ENCODE measurements at places on chromosomes 4 and X. TPM values are rescaled to one million over a fixed set of nuclear protein-coding genes. Genes with fewer than 3 reads are reported as not detected.
A peak's percentile ranks its signal among the peaks of the same experiment; 100 is the strongest.

DNA sequence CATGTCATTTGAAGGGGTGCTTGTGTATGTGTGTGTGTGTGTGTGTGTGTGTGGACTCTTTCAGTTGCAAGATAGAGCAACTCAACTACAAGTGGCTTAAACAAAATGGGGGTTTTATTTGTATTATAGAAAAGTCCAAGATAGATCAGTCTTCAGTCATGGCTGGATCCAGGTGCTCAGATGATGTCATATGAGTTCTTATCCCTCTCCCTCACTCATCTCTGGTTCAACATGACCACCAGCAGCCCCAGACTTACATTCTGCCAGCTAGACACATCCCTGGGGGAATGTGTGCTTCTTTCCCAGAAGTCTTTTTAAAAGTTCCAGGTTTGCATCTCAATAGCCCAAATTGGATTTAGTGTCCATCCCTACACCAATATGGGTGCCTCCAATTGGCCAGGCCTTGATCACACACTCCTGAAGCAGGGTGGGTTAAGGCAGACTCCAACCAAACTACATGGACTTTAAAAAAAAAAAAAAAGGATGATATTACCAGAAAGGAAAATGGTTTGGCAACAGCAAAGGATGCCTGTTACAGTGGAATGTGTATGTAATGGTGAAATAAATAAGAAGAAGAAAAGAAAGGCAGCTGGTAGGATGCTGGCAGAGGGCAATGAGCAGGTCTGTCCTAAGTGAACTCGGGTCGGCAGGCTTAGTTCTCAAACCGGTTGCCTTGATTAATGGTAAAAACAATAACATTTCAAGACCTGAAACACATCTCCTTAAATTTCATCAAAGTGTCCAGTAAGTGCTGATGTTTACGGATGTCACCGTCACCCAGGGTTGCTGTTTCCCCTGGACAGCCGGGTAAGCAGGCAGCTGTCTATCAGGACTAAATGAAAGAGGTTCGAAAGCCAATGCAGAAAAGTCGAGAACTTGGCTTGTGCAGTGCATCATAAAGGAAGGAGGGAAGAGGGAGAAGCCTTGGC is 107.7 kb downstream of the SMIM20 start:
- no peak for DNase-seq

GRCh38 chrX:133653358-133653757 is 238.1 kb upstream of the GPC4 start:
- no peak for DNase-seq

HSPA4L gene
- 3.9 TPM for total RNA-seq

- no peak for DNase-seq
Measured at GRCh38 chr4:55608591-55608990, 16.5 kb upstream of the PDCL2 start.

GRCh38 chr4:13701937-13702446 is 74.5 kb upstream of the BOD1L1 start:
- DNase-seq, result no peak

- no peak for DNase-seq
Measured at GRCh38 chrX:17634542-17635207, 102.6 kb upstream of the SCML1 start.

GRCh38 chr4:99382745-99383360 is 30.3 kb upstream of the ADH1C start:
- no peak for DNase-seq

- no peak for DNase-seq
Measured at GRCh38 chr4:87304745-87305432, 17.8 kb downstream of the HSD17B13 start.

DNA sequence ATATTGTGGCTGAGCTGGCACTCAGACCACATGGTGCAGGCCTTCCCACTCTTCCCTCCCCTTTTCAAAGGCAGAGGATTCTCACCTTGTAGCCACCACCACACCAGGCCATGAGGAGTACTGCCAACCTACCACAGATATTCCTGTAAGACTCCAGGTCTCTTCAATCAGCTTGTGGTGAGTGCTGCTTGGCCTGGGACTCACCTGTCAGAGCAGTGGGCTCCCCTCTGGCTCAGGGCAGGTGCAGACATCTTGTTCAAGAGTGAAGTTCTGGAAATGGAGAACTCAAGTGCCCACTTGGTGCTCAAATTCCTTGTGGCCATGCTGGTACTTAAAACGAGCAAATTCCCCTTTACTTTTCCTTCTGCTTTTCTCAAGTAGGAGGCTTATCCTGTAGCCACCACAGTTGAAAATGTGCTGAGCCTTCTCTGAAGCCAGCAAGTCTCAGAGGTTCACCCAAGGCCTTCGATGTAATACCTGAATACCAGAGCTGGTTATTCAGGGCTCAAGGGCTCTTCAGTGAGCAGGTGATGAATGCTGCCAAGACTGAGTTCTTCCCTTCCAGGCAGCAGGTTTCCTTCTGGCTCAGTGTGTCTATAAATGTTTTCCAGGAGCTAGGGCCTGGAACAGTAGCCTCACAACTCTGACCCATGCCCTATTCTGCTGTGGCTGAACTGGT is 212.9 kb downstream of the TEX13C start:
- no peak for DNase-seq

MGARP gene
- total RNA-seq, result not detected

GRCh38 chrX:16892504-16893362 is 22.6 kb upstream of the RBBP7 start:
- DNase-seq, result peak; percentile 45

DNA sequence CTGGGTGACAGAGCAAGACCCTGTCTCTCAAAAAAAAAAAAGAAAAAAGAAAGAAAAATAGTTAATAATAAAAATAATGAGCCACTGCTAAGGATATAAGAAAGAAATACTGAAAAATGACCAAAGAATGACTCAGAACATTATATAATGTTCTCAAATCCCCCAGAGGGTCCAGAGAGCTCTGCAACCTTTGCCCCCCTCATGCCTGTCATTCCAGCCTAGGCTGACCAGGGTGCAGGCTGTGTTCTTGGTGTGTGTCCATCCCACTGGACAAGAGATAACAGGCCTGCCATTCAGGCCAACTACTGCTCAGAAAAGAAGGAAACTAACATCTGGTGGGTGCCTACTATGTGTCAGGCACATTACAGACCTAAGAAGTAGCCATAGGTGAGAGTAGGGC is 72.7 kb upstream of the EDNRA start:
- DNase-seq, result no peak

DNA sequence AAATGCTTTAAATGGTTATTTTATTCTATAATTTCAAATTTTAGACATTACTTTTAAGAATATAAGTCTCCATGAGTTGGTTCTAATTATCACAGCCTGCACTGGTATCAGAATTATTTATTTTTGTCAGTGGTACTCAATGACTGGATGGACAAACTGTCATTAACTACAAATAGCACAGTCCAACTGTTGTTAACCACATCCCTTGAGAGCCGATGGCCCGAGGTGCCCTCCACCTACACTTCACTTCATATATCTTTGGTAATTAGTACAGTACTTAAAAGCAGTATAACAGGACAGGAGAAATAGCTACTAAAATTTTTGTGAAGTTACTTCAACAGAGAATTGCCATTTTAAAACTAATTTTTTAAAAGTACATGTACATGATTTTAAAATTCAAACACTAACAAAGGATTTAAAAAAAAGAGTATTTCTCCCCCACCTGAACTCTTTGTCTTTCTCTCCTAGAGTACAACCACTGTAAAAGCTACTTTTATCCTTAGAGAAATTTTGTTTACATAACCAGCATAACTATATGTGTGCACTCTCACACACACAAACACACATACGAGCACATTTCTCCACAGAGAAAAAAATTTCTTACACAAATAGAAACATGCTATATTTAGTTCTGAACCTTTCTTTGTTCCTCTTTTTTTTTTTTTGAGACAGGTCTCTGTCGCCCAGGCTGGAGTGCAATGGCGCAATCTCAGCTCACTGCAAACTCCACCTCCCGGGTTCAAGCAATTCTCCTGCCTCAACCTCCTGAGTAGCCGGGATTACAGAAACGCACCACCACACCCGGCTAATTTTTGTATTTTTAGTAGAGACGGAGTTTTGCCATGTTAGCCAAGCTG is 6.5 kb downstream of the TIFA start:
- DNase-seq, result no peak

DNA sequence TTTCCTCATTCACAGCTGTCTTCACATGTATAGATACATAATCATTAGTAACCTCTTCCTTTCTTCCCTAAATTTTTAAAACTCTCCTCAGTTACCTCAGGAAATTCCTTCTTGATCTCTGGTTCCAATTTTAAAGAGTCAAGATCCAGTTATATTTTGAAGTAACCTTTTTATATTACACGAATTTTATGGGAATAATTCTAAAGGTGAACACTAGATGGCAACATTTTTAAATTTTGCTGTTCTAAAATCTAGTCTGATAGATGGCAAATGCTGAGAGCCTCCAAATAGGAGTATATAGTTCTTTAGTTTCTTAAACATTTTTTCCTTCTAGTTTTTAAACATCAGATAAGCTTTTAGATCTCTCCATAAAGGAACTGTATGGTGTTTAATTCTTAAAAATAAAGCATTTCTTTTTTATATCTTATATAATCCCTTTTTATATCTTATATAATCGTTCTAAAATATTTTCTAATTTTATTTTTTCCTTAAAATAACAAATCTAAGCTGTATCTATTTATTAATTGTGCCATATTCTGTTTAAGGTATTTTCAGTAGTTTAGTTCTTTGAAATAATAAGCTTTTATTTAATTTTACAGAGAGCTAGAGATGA is 37.9 kb upstream of the PAPSS1 start:
- no peak for DNase-seq

MAGEA2B gene
- total RNA-seq, result not detected

CLGN gene
- total RNA-seq, result 2.5 TPM

RBM47 gene
- total RNA-seq, result 56.1 TPM

GRCh38 chr4:82968972-82969371 is 41.7 kb downstream of the LIN54 start:
- DNase-seq, result no peak

DNA sequence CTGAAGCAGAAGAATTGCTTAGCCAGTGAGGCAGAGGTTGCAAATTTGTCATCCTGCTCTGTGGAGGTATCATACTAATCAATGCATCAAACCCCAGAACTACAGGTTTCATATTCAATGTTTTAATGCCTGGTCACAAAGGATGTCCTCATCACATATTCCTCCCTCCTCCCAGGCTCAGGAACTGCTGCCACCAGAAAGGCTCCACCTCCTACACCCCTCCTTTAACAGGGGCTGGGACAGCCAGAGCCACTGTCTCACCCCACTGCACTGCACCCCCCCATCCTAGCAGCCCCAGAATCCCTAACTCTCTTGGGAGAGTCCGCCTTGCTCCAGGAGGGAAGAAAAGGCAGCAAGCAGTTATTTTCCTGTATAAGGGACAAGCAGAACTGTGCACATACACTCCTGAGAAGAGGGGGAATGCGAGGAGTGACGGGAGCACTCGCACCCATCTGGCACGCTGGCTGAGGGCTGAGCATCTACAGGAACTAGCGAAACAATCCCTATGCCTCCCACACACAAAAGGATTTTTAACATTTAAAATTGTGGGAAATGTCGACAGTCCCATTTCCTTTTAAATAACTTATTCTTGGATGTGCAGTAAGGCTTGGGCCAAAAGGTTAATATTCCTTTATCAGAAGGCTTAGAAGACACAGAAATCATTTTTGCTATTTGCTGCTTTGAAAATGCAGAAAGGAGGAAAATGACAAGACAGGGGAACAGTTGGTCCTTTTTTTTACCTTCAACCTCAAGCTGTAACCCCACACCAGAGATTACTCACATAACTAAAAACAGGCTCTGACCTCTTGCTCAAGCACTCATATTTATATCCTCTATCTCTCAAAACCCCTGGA is 27.8 kb downstream of the CD99L2 start:
- no peak for DNase-seq

SPANXN3 gene
- total RNA-seq, result not detected

- DNase-seq, result no peak
Measured at GRCh38 chr4:40038977-40039376, 17.7 kb upstream of the N4BP2 start.

UVSSA gene
- 30.4 TPM for total RNA-seq

DNA sequence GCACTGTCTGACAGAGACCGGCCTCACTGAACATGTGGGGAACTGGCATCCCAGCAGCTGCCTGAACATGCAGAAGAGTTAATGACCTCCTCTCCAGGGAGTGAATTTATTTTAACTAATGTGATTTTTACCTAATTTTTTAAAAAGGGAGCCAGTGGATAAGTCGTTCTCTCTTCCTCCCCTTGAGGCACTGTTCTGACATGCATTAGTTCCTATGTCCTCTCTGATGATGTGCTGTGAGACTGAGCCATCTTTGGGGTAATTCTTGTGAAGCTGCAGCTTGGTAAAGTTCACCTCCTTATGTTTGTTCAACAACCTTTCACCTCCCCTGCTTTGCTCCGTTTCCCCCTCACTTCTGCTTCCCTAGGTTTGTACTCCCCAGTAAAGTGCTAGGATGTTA is 139.7 kb downstream of the COL25A1 start:
- no peak for DNase-seq

DNA sequence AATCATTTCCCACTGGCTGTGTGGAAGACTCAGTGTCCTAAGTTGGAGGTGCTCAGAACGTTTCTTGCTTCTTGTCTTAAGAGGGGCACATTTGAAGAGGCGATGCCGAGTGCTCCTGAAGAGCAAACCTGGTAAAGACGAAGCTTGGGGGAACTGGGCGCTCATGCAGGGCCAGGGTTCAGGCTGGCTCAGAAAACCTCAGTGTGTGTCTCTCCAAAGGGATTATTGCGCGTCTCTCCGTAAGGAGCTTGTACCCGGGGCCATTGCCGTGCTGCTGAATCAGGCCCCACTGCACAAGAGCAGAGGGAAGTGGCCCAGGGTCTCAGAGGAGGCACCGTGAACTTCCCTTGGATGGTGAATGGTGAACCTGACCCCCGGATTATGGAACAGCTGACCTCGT is 44.4 kb downstream of the PSAPL1 start:
- no peak for DNase-seq

- no peak for DNase-seq
Measured at GRCh38 chr4:87541956-87542709, 13.0 kb upstream of the SPARCL1 start.

PDK3 gene
- total RNA-seq, result 27.5 TPM

DNA sequence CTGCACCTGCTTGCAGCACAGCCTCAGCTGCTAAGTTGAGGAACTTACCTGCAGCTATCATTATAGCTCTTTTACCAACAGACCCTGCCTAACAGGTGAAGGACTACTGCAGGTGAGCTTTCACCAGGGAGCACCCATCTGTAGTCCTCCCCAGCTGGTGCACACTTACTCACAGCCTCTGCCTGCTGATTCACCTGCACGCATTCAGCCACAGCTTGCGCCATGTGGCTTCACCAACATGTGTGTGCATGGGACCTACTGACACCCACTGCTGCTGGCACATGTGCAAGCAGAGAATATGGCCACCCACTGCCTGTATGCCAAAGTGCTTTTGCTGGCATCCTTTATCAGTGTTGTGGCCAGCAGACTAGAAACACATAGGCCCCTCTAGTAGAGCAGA is 146.7 kb upstream of the KLHL4 start:
- DNase-seq, result no peak

PLXNB3 gene
- total RNA-seq, result 47.9 TPM
